ENCODE measurements at places on chromosomes 7 and 10. TPM values are rescaled to one million over a fixed set of nuclear protein-coding genes. Genes with fewer than 3 reads are reported as not detected.

Gene ADO
- total RNA-seq: 34.9 TPM

Gene ACTL6B
- not detected for total RNA-seq

- DNase-seq: no peak
Measured at GRCh38 chr10:132270256-132270655, 37.5 kb downstream of the STK32C start.

DNA sequence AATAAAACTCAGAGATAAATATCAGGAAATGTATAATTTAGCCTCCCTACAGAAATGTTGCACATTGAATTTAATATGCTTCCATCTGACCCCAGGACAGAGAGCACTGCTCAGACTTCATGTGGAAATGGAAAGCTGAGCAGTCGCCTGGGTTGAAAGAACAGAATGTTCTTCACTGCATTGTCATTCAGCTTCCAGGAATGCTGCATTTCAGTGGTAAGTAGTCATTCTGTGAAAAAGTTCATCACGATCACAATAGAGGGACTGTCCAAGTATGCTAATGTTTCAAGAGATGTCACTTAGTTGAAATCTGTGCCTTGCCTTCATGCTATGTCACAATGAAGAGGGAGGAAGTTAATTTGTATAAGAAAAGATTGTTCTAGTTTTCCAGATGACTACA is 147.3 kb downstream of the NRCAM start:
- peak; percentile 40 for DNase-seq

- peak; percentile 72 for DNase-seq
Measured at GRCh38 chr7:94223375-94224084, 171.2 kb upstream of the COL1A2 start.

- no peak for DNase-seq
Measured at GRCh38 chr10:33332183-33333065, 2.0 kb downstream of the NRP1 start.
